ENCODE measurements at places on chromosomes 1 and 21.

DNA sequence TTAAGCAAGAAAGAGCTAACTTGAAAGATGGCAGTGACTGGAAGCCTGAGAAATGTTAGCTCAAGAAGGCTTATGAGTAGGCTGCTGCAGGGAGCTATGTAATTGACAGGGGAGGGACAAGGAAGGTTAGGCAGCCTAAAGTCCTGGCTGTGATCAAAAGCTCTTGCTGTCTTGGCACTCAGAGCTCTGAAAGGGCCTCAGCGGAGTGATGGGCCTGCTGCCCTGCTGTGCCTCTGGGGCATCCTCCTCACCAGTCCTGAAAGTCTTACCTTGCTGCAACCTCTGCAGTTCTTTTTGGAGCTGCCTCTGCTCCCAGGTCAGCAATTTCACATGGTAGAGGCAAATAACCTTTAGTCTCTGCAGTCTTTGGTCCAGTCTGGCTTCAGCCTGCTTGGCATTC lies 1.8 kb downstream of the CCDC190 start:
- no peak for DNase-seq

DNA sequence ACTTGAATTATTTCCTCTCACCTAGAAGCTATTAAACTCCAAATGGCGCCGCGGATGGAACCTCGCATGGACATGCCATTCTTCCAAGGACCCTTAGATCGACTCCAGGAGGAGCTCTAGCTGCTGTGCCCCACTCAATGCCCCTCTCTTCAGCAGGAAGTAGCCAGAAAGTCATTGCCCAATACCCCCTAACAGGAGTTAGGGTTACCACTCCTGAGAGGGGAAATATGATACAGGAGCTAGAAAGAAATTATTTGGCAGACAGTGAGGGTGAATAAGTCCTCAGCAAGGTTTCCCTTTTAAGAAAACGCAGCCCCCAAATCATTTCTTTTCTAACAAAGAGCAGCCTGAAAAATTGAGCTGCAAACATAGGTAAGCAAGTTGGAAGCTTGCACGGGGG lies 28.6 kb downstream of the TFB2M start:
- DNase-seq: no peak

- DNase-seq: no peak
These were observed 22.1 kb upstream of the JUN start for GRCh38 chr1:58805716-58806571.

DNA sequence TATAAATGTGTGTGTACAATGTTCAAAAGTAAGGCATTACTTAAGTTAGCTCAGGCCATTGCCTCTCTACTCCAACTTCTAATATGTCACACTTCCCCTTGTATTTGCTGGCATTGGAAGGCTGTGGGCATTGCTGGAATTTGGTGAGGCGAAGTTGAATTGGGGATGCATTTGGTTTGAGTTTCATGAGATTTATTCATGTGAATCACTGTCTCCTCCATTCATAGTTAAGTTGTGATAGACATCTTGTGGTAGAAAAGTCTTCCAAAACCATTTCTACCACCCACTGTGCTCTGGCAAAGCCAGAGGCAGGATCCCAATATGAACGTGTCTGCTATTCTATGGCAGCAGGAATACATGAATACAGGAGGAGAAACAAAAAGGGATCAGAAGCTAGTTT lies 397.8 kb upstream of the USP24 start:
- DNase-seq: no peak

DNA sequence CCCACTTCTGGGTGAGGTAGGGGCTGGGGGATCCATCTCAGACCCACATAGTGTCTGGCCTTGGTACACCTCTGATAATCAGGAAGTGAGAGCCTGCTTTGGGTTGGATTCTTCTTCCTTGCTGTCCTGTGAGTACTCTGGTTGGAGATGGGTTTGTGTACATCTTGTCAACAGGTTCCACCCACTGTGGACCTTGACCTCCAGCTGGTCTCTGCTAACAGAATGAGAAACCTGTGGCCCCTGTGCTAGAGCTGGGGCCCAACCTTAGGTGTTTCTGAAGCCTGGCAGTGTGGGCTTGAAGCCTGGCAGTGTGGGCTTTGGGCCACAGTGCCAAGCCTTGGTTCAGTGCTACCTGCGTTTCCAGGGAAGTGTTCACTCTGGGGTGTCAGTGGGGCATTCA lies 2.6 kb downstream of the ZBTB48 start:
- no peak for DNase-seq
